ENCODE measurements at places on chromosomes 16 and 17.
A peak's percentile ranks its signal among the peaks of the same experiment; 100 is the strongest.

DNA sequence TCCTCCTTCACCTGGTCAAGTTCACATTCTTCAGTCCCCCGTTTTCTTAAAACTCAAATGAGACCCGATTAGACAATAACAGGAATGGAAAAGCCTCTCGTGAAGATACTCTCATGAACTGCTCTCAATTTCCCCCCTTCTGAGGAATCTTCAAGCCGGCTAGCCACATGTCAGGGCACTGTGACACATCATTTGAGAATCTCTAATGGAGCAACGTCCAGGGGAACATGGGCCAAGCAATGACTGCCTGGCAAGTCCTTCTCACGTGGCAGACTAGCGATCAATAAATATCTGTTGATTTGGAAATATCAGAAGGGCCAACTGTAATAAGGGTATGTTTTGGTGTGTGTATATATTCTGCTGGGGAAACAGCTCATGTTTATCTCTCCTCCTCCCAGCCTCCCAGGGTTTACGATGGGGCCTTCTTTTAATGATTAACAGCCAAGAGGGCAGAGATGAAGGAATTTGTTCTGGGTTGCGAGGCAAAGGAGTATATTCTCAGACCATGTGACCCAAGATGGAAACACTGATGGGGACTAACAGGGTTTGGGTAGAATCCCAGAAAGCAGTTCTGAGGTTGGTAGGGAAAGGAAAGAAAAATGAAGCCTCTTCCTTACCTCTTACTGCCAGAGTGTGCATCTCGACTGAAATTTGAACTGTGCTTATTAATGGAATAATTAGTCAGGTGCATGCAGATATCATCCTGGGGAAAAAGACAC lies 21.4 kb downstream of the TTLL6 start:
- DNase-seq, result no peak

DNA sequence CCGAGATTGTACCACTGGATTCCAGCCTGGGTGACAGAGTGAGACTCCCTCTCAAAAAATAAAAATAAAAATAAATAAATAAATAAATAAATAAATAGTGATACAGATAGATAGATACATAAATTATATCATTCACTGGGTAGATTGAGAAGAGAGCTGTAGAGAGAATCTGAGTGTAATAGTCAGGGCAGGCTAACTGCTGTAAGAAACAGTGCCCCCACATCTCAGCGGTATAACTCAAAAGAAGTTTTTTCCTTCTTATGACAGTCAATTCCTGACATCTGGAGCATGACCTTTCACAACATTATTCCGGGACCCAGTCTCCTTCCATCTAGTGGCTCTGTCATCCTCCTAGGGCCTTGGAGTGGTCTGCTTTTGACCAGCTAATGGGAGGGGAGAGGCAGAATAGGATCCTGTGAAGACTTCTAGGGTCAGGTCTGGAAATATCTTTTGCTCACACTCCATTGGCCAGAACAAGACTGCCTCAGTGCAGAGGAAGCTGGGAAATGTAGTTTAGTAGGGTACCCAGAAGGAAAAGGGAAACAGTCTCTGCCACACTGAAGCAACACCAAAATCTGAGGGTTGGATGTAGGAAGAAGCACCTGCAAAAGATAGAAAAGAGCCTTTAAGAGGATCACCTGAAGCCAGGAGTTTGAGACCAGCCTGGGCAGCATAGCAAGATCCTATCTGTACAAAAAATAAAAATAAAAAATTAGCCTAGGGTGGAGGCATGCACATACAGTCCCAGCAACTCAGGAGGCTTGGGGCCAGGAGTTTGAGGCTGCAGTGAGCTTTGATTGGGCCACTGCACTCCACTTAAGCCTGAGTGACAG lies 3.0 kb upstream of the QPRT start:
- DNase-seq, result no peak

- no peak for DNase-seq
Observed at GRCh38 chr16:69049603-69050375, 55.7 kb upstream of the HAS3 start.

- DNase-seq, result no peak
Observed at GRCh38 chr17:36850790-36851189, 86.5 kb upstream of the LHX1 start.

GRCh38 chr16:84514295-84514873 lies 9.9 kb upstream of the MEAK7 start:
- DNase-seq, result no peak

DNA sequence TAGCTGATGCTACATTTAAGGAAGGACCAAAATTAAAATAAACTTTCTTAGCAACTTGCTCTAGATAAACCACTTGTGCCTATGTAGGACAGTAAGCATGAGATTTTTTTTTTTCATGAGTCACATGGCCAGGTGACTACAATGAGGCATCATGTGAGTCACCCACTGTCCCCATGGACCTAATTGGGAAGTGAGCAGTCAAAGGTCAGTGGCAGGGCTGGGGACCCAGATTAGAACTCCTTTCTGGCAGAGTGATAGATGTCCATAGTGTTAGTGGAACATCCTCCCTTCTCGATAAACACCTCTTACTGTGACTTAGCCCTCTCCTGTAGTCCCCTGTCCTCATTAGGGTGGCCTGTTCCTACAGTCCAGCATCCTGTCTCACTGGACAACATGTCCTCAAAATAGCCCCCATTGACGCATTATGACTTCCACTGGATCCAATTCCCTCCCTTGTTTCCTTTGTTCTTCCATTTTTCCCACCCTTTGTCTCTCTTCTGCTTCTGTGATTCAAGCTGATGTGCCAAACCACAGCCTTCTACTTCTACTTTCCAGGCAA lies 12.4 kb downstream of the ITGB3 start:
- DNase-seq, result no peak

DNA sequence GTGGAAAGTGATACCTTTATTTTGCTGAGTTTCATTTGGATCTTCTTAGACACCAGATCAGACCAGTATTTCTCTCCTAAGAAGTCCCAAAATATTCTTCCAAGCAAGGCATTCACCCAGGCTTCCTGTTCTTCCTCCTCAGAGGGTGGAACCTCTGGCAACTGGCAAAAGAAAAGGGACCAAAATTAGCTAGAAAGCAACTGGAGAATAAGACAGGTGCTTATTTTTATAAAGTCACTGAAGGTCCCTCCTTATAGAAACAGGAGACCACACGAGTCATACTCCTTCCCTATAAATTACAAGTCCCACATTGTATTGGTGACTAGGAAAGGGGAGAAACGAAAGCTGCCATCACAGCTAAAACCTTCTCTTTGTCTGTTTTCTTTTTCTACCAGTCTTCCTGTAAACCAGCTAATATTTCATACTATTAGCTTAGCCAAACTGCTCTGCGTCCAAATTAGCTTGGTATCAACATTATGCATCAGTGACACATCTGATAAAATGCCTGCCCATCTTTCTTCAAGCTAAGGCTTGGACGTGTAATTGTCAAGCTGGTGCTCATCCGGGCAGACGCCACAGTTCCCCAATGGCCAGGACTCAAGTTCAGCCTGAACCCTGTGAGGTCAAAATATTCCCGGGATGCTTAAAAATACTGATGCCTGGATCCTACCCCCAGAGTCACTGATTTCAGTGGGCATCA lies 47.5 kb upstream of the ERN1 start:
- DNase-seq, result no peak

GRCh38 chr17:68228817-68229570 lies 18.8 kb upstream of the AMZ2 start:
- no peak for DNase-seq

- DNase-seq, result no peak
Observed at GRCh38 chr16:5066511-5066910, 755 bp upstream of the C16orf89 start.

DNA sequence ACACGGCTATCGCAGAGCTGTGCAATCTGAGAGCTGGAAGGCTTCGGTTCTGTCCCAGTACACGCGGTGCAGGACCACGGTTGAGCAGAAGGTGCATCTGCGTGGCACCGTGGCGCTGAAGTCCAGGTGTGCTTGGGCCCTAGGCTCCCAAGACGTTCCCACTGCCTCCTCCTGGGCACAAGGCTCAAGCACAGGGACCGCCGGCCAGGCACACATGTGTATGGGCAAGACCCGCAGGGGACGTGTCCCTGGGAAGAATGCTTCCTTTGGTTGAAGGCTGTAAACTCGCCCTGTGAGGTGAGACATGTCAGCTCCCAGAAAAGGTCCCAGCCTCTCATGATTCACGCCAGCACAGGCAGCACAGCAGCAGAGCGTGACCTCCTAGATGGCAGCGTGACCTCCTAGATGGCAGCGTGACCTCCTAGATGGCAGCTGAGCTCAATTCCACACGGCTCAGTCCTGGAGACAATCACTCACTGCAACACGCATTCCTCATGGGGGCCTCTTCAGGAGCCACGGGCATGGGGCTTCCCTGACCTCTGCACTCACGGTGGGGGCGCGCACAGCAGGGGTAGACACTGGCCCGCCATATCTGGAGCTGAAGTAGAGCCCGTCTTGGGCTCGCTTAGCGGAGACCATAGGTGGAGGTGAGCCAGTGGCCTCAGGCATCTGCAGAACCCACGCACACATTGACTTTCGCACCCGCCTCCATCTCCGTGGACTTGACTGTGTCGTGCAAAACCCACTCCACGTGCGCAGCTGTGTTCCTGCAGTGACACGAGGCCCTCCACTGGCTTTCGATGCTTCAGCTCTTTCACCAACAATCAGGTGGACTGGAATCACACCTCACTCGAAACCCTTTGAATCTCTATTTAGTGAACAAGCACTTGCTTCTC lies 85.0 kb upstream of the CHMP6 start:
- DNase-seq, result no peak

DNA sequence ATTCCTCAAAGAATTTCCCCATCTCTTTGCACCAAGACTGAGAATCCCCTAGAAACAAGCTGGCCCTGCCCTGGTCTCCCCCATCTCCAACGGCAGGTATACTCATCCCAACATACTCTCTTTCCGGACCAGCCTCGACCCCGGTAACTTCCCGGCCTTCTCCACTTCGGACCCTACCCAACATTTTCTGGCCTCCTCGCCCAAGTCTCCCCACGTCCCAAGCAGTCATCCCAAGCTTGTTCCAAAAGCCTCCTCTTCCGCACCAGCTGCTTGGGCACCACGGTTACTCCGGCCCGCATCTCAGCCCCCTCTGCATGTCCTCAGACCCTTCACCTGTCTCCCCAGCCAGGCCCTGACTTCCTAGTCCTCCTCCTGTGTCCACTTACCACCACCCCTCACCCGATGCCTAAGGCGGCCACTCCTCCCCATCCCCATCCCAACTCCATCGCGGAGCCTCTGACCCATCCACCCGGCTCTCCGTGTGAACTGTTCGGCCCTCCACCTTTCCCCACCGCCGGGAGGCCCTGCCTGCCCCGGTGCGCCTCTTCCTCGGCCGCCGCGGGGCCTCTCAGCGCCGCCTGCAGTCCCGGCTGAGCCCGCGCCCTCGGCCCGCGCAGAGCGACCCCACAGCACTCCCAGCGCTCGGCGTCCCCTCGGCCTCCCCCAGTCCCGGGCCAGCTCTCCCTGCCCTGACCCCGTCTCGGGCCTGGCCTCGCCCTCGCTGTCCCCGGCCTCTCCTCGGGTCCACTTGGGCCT lies 994 bp downstream of the PITPNA start:
- DNase-seq, result peak; percentile 40

- no peak for DNase-seq
Observed at GRCh38 chr16:87628940-87629339, 26.6 kb downstream of the JPH3 start.

DNA sequence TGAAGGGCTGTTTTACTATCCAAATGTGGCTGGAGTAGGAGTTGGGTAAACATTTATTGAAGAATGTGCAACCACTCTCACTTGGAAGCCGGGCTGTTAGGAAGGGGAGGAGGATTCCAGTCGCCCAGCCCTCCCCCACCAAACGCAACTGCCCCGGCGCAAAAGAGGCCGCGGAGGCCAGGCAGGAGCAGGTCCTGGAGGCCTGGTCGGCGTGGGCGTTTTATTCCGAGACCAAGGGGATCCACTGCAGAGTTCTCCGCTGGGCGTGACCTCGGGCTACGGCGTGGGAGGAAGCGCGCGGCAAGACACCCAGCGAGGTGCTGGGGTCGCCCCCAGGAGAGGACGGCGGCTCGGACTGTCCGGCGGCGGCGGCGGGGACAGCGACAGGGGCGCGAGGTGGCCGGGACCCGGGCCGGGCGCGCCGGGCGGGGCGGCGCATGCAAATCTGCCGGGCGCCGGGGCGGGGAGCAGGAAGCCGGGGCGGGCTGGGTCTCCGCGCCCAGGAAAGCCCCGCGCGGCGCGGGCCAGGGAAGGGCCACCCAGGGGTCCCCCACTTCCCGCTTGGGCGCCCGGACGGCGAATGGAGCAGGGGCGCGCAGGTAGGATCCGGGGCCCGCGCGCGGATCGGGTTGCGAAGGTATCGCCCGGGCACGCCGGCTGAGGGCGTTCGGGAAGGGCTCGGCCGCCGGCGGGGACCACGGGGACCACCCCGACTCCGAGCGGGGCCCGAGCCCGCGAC lies at the start of gene IL4R:
IL4R (plus strand) TSS at position 553 of the 739 bp plus-strand sequence. CDS start 26,230 bp downstream, outside the sequence.
- DNase-seq, result peak; percentile 64

DNA sequence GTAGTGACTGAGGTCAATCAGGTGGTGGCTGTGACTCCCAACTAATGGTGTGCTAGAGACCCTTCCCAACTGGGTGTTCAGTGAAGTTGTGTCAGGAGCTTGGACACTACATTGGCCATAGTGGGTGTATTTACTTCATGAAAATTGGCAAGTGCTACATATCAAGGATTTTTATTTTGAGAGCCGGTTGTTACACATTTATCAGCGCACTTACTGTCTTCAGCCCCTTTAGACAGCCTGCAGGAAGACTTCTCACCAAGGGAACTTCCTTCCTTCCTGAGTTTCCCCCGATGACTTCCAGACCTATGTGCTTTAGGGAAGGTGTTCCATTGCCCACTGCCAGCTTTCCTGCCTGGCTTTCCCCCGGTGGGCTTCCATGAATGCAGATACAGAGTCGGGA lies 261.2 kb downstream of the CBLN1 start:
- no peak for DNase-seq

GRCh38 chr16:15032547-15033308 lies 23.1 kb downstream of the NTAN1 start:
- DNase-seq, result no peak

DNA sequence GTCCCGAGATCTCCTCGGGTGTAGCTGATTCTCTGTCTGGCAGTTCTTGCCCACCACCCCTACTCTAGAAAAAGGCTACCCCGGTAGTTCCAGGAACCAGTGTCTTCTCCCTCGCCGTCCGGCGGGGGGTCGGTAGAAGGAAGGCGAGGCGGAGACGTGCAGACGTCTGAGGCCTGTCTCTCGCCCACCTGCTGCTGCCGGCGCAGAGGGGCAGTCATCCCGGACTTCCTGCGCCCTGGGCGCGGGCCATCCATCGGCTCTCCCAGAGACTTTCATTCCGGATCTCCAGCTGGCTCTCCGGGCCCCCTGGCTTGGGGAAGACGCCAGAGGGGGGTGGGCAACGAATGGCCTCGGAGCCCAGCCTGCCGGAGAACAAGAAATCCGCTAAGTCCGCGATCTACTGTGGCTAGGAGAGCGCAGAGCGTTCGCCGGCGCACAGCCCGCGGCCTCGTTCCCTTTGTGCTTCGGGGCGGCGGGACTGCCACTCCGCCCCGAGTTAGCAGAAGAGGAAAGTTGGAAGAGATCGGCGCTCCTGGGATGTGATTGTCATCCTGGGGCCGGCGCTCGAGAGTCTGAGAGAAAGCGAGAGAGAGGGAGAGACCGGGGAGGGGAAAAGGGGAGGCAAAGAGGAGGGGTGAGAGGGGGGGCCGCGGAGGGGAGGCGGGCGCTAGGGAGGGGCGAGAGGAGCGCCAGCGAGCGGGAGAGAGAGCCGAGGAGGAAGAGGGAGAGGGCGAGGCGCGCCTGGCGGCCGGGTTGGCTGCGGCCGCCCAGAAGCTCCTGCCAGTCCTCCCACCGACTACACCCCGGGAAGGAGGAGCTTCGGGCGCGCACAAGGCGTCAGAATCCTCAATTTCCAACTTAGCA lies at the start of gene IRX5:
IRX5 (plus strand) TSS at position 861 of the 864 bp plus-strand sequence. CDS start 334 bp downstream, outside the sequence.
- DNase-seq, result peak; percentile 40

- no peak for DNase-seq
Observed at GRCh38 chr16:57147381-57148221, 38.2 kb downstream of the PSME3IP1 start.

- DNase-seq, result no peak
Observed at GRCh38 chr17:42389899-42390298, 1.7 kb upstream of the STAT3 start.
